ENCODE measurements at places on chromosomes 5 and 9. TPM values are rescaled to one million over a fixed set of nuclear protein-coding genes. Genes with fewer than 3 reads are reported as not detected.

DNA sequence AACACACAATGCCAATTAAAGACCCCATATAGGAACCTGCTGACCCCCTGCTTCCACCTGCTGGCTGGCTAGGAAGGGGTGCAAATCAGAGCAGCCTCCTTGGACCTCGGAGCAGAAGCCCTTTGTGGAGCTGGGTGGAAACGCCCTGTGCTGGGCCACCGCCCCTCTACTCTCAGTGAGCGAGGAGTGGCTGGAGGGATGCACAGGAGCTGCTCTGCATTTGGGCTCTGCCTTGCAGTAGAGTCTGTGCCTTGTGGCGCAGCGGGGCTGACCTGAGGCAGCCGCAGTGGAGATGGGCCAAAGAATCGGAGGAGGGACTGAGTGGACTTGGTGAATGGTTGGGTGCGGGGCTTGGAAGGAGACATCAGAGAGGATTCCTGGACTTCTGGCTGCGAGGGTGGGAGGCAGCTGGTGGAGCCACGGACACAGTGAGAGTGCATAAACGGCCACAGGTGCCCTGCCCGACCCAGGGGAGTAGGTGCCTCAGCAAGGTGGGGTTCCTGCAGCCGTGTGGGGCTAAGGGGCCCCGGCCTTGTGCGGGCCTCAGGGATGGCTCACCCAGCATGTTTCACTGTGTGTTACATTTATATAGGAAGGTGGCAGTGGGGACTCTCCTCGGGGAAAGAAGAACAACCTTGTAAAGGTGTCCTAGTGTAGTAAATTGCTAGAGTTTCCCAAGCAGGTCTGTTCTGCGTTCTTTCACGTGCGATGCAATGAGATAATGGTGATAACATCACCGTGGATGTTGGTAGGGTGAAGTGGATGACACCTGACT, 14.1 kb upstream of the IRX4 start:
- peaks cover 10% of the 10 kb centered on the region for H3K27me3 ChIP-seq
- H3K4me1 ChIP-seq = no peaks in the 10 kb centered on the region
- no peaks in the 10 kb centered on the region for H3K36me3 ChIP-seq
- DNase-seq = no peak
- H3K27ac ChIP-seq = no peak overlapping the region

TMEM171 gene
- polyA plus RNA-seq = not detected

DNA sequence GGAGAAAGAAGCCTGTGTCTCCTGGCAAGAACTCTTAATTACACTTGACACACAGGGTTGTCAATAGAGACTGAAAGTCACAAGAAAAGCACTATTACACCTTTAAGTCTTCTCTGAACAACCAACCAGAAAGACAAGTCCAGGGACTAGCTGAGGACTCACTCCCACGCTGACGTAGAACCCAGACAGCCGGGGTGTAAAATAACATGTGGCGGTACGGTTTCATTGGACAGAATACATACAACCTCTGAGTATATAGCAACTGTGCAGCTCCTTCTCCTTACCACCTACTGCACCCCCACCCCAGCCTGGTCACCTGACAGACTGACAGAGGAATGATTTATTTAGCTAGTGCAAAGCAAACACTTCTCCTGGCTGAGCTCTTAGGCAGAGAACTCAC, 103.4 kb upstream of the RASEF start:
- no peak overlapping the region for H3K27ac ChIP-seq
- H3K36me3 ChIP-seq = no peaks in the 10 kb centered on the region
- H3K4me1 ChIP-seq = no peaks in the 10 kb centered on the region
- H3K4me3 ChIP-seq = no peak overlapping the region
- no peaks in the 10 kb centered on the region for H3K27me3 ChIP-seq
- DNase-seq = no peak

ADCY2 gene
- polyA plus RNA-seq = not detected

DNA sequence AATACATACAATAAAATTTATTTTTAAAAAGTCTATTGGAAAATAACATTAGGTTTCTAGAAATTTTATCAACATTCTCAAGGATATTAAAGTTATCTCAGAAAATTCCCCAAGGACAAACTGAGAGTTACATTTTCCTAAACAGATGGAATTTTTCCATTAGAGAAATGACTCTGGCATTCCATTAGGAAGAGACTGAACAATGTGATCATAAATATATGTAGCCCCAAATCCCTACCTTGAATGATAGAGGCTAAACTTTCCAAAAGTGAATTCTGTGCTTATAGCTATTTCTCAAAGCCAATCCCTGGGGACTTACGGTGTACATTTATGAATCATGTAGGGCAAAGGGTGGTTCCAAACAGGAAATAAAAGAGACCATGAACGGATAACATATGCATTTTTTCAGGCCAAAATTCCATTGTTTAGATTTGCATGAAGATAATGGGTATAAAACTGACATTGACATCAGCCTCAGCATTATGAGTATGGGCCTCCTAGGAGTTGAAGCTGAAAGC, 1181.0 kb upstream of the DMAC1 start:
- no peak overlapping the region for H3K4me3 ChIP-seq
- H3K27ac ChIP-seq = no peak overlapping the region
- no peaks in the 10 kb centered on the region for H3K27me3 ChIP-seq
- no peak for DNase-seq
- H3K36me3 ChIP-seq = no peaks in the 10 kb centered on the region

Data from B cell (primary cell).